ENCODE measurements at places on chromosomes 13 and 19. TPM values are rescaled to one million over a fixed set of nuclear protein-coding genes. Genes with fewer than 3 reads are reported as not detected.

IGFLR1 gene
- 2.2 TPM for total RNA-seq

CACNG8 gene
- 0.14 TPM for total RNA-seq

GPX4 gene
- total RNA-seq, result 281 TPM

ZNF222 gene
- 7.5 TPM for total RNA-seq

ZNF444 gene
- total RNA-seq, result 22.6 TPM
